ENCODE measurements at places on chromosomes 1 and 21.
A peak's percentile ranks its signal among the peaks of the same experiment; 100 is the strongest.

GRCh38 chr1:29970747-29971325, 734.5 kb downstream of the PTPRU start:
- DNase-seq, result no peak

DNA sequence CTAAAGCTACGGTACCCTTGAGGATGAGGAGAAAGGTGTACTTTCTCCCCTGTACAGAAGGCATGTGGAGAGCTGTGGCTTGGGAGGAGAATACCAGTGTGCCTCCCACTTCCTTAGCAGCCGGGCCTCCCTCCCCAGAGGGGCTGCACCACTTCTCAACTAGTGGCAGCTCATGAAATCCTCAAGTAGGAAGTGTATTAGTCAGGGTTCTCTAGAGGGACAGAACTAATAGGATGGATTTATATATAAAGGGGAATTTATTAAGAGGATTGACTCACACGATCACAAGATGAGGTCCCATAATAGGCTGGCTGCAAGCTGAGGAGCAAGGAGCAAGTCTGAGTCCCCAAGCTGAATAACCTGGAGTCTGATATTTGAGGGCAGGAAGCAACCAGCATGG, 53.1 kb upstream of the PPP2R5A start:
- no peak for DNase-seq

GRCh38 chr1:163090321-163090945, 21.3 kb downstream of the RGS4 start:
- DNase-seq, result no peak

GRCh38 chr1:15262706-15263105, 15.7 kb downstream of the FHAD1 start:
- DNase-seq, result no peak

DNA sequence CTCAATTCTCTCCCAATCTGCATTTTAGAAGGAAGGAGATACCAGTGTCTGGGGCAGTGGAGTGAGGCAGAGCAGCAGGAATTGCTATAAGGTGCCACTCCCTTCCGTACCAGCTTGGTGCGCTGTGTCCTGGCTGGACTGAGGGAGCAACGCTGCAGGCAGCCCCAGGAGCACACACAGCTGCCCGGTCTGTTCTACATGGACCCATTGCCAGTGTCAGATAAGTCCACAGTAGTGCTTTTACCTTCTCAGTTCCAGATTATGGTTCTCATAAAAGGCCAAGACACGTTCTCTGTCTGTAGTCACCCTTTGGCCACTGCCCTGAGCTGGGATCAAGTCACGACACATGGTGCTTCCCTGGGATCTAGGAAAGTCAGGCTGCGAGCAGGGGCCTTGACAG, 44.1 kb upstream of the BARHL2 start:
- no peak for DNase-seq

GRCh38 chr1:116374353-116375147, 1.5 kb downstream of the ATP1A1 start:
- DNase-seq, result peak; percentile 47

DNA sequence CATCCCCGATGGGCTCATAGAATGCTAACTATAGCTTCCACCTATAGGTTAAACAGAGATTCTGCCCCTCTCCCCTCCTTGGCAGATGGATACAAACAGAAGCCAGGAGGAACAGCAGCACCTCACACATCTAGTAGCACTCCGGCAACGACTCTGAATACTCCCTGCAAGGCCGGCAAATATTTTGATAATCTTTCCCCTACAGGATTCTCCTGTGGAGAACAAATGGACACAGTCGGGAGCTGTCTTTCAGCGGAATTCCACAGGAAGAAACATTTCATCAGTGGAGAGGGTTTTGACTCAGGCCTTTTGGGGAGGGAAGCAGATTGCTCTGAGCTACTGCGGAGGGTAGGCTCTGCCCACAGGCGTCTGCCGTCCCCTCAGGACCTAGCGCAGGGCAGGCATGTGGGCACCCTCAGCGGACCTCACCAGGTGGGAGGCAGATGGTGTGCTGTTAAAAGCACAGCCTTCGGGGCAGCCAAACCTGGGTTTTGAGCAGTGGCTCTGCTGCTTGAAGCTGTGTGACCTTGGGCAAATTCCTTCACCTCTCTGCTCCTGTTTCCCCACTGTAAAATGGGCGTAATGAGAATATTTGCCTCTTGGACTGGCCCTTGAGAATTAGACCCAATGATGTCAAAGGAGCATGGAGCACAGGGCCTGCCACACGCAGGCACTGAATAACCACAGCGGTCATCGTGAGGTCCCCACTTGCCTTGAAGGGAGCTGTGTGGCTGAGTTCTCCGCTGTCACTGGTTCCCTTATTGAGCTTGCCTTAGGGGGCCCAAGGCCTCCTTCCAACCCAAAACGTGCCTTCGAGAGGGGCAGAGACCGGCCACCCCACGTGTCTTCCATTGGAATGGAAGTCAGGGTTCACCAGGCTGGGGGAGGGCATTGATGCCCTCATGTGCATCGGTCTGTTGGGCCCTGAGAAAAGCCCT, 19.2 kb upstream of the BCAR3 start:
- DNase-seq, result no peak

DNA sequence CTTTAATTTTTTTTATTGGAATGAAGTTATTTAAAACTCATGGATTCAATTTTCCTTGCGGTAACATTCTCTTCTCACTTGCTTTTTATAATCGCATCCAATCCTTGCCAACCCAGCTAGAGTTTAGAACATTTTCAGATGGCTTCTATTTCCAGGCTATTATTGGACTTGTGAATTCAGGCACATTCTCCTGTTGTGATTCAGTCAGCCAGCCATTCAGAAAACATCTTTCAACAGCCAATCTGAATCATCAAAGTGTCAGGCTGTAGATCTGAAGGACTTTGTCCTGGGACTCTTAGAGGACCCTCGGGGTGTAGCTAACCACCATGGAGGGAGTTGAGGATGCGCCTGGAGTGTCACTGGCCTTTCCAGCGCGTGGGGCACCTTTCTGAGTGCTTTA, 92.4 kb downstream of the PRDM2 start:
- no peak for DNase-seq

- DNase-seq, result no peak
Measured at GRCh38 chr1:72485801-72486200, 203.5 kb upstream of the NEGR1 start.

- DNase-seq, result no peak
Measured at GRCh38 chr1:67586596-67586995, 98.4 kb upstream of the GADD45A start.

GRCh38 chr1:219374636-219375035, 201.0 kb downstream of the LYPLAL1 start:
- no peak for DNase-seq

DNA sequence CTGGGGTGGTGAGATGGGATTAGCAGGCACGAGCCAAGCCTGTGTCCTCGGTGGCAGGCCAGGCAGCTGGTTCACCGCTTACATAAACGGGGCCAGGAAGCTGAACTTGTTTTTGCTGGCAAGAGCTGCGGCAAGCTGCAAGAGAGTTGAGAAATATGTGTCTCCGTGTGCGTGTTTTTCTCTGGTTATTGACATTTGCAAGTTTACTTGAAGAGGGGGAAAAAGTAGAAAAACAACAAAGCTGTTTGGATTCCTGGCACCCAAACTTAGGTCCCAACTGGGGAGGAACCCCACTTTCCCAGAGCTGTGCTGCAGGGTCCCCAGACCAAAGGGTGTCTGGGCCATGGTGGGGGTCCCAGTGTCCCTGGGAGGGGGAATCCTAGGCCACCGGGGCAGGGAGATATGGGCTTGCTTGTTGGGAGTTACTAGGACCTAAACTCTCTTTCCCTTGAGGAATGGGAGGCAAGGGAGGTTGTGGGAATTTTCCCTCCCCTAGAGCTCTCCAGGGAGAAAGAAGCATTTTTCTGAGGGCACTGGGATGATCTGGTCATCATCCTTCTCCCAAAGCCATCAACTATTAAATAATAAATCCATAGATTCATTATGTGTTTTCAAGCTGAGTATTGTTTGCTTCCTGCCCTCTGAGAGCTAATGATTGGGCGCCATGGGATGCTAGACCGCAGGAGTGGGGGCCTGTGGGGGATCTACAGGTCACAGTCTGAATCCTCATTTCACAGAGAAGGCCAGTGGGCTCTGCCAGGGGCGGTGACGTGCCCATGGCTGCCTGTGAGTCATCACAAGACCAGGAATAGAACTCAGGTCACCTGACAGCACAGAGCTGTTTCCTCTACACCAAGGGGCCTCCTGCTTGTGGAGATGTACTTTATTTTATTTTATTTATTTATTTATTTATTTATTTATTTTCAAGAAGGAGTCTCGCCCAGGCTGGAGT, 14.8 kb downstream of the IL6R start:
- DNase-seq, result peak; percentile 80

DNA sequence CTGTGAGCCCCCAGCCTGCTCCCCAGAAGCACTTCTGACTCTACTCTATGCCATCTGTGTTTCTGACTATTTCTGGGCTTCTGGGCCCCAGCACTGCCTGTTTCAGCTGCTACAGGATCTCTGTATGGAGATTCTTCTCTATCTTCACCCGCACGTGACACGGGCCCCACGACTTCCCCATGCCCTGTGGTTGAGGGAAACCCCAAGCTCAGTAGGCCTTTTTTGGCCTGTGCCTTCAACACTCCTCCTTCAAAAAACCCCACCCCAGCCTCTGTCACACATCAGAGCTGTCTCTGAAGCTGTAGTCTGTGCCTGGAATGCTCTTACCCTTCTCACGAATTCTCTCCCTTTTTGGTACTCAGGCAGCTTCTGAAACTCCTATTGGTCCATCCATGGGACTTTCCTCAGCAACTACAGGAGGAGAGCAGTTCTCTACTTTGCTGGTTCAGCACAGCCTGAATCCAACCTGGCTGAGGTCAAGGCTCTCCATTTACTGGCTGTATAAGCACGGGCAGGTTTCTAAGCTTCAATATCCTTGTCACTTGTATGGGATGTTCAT, 2.0 kb upstream of the NID1 start:
- peak; percentile 85 for DNase-seq

- no peak for DNase-seq
Measured at GRCh38 chr1:55289042-55289441, 73.9 kb upstream of the USP24 start.

- no peak for DNase-seq
Measured at GRCh38 chr1:15876357-15877055, 29.0 kb downstream of the SPEN start.

DNA sequence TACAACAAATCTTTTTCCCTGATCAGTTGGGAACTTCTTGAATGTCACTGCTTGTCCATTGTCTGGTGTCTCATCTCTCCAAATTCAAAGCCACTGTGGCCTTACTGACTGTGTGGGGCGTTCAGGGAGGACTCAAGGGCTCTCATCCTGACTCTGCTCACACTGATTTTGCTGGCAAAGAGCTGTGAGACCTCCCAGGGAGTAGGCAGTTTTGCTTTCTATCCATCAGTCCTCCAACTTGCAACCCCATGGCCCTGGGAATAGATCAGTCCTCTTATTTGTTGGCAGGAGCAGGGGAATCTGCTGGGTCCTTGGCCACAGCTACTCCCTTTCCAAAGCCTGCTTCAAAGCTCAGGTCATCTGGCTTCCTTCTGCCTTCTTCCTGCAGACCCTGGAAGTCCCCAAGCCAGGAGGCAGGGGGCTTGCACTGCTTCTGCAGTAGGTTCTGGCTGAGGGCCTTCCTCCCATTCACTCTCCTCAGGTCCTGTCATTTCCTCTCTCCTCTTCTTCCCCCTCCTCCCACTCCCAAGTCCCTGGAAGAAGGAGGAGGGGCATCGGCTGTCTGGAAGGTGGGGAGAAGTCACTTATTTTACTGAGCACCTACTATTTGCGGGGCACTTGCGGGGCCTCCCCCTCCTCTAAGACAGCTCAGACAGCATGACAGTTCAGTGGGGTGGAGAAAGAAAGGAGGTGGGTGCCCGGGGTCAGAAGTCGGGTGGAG, 876 bp upstream of the NAV1 start:
- no peak for DNase-seq

DNA sequence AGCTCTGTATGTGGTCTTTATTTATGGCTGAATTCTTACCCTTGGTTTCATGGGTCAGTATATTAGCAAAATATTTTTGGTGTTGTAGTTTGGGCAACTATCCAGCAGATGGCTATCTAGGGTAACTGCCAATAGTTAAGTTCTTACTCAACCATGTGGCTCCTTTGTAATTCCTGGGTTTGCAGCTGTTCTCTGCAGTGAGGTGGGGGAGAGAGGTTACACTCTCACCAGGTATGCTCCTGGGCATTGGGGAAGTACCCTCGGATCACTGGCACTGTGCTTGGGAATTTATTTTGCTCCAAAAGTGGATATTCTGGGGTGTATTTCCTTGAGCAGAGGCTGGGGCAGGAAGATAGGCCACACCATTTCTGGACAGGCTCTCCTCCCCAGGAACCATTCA, 436.7 kb upstream of the TMPRSS15 start:
- DNase-seq, result no peak

DNA sequence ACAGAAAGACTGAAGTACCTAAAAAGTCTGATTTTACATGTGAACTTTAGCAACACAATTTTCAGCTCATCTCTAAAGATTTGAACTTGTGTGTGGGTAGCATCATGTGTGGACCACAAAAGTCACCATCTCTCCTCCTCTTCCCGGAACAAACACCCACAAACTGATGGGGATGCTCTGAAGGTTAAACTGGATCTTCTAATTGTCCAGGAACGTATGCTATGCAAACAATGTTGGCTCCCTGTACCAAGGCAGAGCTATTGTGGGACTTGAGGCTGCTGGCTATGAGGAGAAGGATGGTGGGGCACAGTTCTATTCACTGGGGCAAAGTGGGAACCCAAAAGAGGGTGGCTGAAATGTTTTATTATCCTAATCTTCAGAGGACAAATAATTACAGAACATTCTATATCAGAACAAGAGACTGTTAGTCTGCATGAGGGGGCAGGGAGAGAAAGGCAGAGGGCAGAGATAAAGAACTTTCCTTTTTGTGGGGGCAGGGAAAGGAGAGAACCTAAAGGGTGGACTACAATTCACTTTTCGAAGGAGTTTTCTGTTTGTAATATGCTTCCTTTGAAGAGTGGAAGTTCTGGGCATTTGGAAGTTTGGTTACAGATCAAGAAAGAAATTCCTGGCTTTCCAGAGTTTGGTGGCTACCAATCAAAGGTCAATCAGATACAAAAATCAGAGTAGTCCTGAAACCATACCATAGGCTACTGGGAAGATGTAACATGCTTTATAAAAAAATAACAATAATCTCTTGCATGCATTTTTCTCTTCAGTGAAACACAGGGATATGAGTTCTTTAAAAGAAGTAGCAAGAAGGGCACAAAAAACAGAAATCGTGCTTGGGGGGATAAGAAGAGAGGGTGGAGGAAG, 62.9 kb downstream of the GADD45A start:
- no peak for DNase-seq

DNA sequence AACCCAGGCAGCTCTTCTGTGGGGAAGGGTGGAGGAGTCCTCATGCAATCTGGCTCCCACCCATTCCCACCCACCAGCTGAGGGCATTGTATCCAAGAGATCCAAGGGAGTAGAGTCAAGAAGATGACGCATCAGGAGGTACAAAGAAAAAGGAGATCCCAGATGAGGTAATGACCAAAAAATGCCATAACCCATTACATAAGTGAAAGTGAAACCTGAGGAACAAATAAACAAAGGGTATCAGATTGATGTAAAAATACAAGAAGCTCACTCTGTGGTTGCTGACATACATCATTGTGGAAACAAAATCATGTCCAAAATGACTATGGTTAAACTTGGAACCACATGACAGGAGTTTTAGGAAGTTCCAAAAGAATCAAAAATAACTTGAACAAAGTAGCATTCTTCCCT, 42.5 kb downstream of the CCN1 start:
- DNase-seq, result no peak
